ENCODE measurements at places on chromosomes 4 and X. TPM values are rescaled to one million over a fixed set of nuclear protein-coding genes. Genes with fewer than 3 reads are reported as not detected.

PWWP3B gene
- total RNA-seq = 0.44 TPM

IL3RA gene
- total RNA-seq = 59.9 TPM

DNA sequence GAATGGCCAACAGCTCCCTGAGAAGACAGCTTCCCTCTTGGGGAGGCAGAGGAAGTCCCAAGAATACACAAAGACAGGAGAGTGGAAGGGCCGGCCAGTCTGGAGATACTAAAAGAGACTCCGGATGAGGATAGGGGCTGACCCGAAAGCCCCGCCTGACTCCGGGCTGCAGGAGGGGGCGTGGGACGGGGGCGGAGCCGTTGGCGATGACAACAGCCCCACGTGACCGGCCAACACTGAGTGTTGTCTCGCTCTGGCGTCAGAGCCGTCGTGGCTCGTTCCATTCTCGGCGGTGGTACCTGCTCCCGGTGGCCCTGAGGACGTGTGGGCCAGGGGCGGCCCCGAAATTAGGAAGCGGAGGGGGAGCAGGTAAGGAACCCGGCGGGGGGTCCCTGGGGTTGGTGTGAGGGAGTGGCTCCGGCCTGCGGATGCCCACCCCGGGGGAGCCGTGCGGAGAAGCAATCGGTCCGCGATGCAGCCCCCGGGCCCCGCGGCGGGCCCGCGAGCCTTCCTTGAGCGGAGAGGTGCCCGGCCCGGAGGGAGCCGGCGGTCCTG, at the start of gene BEX4:
BEX4 (plus strand) TSS at position 239 of the 555 bp plus-strand sequence. CDS start 1,046 bp downstream, outside the sequence.
- DNase-seq = peak; percentile 88

DNA sequence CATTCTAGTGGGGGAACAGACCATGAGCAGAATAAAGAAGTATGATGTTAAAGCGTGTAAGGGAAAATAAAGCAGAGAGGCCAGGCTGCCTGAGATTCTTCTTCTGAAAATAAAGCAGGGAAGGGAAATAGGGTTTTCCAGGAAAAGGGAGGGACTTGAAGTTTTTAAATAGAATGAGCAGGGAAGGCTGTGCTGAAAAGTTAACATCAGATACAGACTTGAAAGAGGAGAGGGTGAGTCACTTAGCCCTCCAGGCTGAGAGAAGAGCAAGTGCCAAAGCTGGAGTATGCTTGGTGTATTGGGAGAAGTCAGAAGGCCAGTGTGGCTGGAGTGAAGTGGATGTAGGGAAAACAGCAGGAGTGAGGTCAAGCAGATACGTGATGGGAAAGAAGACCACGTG, 10.0 kb upstream of the PLK4 start:
- no peak for DNase-seq

- DNase-seq = no peak
Measured at GRCh38 chr4:24772061-24772705, 23.2 kb upstream of the SOD3 start.

DNA sequence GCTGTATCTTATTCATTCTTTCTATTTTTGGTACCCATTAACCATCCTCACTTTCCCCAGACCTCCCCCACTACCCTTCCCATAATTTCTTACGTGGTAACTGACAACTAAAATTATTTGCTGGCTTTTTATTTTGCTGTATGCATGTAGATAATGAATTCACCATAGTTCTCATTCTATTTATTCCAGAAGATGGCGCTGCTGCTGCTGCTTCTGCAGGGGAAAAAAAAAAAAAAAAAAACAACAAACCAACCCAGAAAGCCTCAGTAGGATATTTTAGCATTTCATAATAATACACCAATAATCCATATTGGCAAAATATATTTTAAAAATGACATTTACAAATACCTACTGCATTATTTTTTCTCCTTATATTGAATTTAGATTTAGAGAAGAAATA, 416.6 kb upstream of the MAGEB18 start:
- no peak for DNase-seq

DNA sequence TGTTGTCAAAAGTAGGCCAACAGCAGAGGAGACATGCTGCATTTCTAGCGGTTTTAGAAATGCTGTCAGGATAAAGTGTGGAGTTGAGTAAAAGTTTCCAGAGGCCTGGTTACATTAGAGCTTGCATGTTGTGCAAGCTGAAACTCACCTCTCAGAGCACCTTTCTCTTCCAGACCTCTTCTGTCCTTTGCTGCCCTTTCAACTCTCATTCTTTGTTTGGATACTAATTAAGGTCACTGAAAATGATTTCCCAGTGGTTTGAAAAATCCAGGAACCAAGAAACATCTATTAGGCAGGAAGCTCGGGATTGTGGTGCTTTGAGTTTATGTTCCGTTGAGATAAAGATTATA, 426.6 kb downstream of the MAPK10 start:
- DNase-seq = no peak
